T-cell (primary cell): ENCODE measurements at places on chromosomes 11 and 22. TPM values are rescaled to one million over a fixed set of nuclear protein-coding genes. Genes with fewer than 3 reads are reported as not detected.

SOX6 gene
- not detected for total RNA-seq

DNA sequence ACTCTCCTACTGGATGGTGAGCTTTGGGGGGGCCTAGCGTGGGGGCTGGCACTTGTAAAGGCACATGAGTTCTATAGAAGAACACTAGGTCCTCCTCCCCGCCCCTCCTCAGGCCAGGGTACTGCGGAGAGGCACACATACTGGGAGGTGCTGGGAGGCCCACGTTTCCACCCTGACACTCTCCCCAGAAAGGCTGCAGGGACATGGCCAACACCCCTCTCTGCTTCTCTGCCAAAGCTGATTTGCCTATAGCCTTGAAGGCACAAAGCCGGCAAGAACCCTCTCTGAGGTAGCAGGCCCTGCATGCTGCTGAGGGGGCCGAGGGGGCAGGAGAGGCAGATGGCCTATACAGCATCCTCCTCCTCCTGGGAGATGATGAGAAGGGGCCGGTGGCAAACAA lies 112.8 kb downstream of the BUD13 start:
- H3K4me3 ChIP-seq: no peak overlapping the region
- no peak for DNase-seq
- H3K36me3 ChIP-seq: no peaks in the 10 kb centered on the region
- no peaks in the 10 kb centered on the region for H3K4me1 ChIP-seq
- peaks cover 43% of the 10 kb centered on the region for H3K27me3 ChIP-seq
- no peak overlapping the region for H3K27ac ChIP-seq

DNA sequence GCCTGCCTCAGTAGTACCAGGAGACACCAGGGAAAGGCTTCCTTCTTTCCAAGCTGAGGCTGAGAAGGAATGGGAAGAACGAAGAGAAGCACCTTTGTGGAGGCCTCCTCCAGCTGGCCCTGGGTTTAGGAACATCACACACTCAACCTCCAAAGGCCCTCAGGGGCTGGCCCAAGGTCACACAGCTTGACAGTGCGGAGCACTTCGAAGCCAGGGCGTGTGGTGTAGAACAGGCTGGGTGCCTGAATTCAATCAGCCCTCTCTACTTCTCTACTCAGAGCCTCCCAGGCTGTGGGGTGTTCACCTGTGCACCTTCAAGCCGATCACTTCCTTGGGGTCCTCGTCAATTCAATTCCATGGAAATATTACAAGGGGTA lies 727 bp upstream of the CSDC2 start:
- H3K4me1 ChIP-seq: peaks cover 3% of the 10 kb centered on the region
- no peaks in the 10 kb centered on the region for H3K36me3 ChIP-seq
- H3K4me3 ChIP-seq: no peak overlapping the region
- H3K27me3 ChIP-seq: peaks cover 71% of the 10 kb centered on the region
- no peak overlapping the region for H3K27ac ChIP-seq

YAP1 gene
- total RNA-seq: 0.63 TPM

NTM gene
- not detected for total RNA-seq

DNA sequence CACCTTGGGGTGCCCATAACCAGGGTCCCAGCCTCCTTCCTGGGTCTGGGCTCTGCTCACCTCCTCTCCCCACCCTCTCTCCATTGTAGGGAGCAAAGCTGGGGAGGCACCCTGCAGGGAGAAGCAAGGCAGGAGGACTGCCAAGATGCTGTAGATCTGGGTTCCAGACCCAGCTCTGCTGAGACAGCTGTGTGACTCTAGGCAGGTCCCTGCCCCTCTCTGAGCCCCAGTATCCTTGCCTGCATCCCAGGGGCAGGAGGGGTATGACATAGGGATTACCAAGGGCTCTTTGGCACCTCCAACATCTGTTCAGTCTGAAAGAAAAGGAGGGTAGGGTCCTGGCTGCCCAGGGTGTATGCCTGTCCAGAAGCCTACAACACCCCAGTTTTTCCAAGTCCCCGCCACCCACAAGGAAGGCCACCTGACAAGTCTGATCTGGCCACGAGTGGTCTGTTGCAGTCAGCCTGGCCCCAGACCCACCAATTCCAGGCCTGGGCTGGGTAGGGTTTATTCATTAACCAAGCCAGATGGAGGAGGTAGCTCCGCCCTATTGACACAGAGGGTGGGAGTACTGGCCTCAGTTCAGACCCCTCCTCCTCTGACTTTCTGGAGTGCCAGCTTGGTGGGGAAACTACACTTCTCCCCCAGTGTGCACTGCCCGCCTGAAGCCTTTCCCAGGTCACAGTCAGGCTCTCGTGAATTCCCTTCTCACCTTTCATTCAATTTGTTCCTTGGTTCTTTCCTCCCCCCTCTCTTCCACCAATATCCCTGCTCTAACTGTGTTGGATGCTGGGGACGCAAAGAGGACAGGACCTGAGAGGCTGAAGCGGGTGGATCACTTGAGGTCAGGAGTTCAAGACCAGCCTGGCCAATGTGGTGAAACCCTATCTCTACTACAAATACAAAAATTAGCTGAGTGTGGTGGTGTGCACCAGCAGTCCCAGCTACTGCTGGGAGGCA lies 15.0 kb downstream of the STARD10 start:
- DNase-seq: no peak
- peaks cover 35% of the 10 kb centered on the region for H3K4me1 ChIP-seq

DNA sequence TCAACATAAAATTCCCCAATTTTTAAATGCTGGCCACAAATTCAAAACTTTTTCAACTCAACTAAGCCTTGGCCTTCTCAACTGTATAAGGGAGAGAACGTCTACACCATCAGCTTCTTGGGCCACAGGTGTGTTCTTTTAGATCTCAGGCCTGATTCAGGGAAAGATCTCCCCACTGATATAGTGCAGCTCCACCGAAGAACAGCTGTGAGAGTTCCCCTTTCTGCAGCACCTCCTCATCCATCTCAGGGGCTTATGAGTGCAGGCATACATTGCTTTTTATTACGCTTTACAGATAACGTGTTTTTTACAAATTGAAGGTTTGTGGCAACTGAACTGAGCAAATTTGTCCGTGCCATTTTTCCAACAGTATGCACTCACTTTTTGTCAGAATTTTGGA lies 8.0 kb upstream of the CD82 start:
- H3K4me3 ChIP-seq: no peak overlapping the region
- H3K36me3 ChIP-seq: no peaks in the 10 kb centered on the region
- DNase-seq: no peak
- H3K27me3 ChIP-seq: no peaks in the 10 kb centered on the region
- peaks cover 8% of the 10 kb centered on the region for H3K4me1 ChIP-seq
- H3K27ac ChIP-seq: no peak overlapping the region

- no peak for DNase-seq
- no peak overlapping the region for H3K27ac ChIP-seq
- H3K4me3 ChIP-seq: no peak overlapping the region
Measured at GRCh38 chr11:105799728-105800462, 190.0 kb downstream of the GRIA4 start.

LAYN gene
- total RNA-seq: 1.1 TPM

- no peak overlapping the region for H3K4me3 ChIP-seq
- H3K4me1 ChIP-seq: peaks cover 25% of the 10 kb centered on the region
- DNase-seq: no peak
- H3K36me3 ChIP-seq: no peaks in the 10 kb centered on the region
Measured at GRCh38 chr11:14554959-14555358, 34.8 kb upstream of the PSMA1 start.

CREB3L1 gene
- 0.72 TPM for total RNA-seq

DNA sequence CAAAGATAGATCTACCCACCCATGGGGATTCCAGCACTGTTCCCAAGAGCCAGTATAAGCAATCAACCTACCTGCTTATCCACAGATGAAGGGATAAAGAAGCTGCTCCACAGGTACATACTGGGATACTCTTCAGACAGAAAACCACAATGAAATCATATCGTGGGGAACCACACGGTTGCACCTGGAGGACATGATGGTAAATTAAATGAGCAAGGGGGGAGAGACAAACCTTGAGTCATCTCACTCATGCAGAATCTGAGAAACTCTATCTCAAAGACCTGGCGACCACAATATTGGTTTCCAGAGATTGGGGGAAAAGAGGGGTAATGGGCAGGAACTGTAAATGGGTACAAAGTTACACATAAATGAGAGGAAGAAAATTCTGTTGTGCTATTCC lies 14.5 kb downstream of the RGL4 start:
- DNase-seq: no peak
- peaks cover 85% of the 10 kb centered on the region for H3K36me3 ChIP-seq
- H3K4me3 ChIP-seq: no peak overlapping the region
- H3K4me1 ChIP-seq: peaks cover 4% of the 10 kb centered on the region
- H3K27ac ChIP-seq: peak overlapping the region; percentile 12

LBHD1 gene
- total RNA-seq: 20.7 TPM

GTSE1 gene
- 0.44 TPM for total RNA-seq

POU2AF3 gene
- total RNA-seq: not detected

DNA sequence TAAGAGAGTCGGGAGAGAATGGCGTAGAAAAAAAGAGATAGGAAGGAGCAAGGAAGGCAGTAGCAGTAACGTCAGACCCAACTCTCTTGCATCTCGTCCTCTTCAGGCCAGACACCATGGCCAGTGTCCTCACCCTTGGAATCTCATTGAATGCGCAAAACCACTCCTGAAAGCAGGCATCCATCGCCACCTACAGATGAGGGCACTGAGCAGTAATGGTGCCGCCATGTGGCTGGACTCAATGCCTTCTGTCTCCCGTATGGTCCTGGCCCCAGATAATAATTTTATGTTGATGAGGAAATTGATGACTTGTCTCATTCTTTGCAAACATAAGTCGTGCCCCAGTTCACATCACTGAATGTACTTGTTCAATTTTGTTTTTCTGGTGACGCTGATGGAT lies 17.8 kb upstream of the ALX4 start:
- H3K4me1 ChIP-seq: no peaks in the 10 kb centered on the region
- no peaks in the 10 kb centered on the region for H3K36me3 ChIP-seq
- H3K27ac ChIP-seq: no peak overlapping the region

APOC3 gene
- 4.1 TPM for total RNA-seq

DNA sequence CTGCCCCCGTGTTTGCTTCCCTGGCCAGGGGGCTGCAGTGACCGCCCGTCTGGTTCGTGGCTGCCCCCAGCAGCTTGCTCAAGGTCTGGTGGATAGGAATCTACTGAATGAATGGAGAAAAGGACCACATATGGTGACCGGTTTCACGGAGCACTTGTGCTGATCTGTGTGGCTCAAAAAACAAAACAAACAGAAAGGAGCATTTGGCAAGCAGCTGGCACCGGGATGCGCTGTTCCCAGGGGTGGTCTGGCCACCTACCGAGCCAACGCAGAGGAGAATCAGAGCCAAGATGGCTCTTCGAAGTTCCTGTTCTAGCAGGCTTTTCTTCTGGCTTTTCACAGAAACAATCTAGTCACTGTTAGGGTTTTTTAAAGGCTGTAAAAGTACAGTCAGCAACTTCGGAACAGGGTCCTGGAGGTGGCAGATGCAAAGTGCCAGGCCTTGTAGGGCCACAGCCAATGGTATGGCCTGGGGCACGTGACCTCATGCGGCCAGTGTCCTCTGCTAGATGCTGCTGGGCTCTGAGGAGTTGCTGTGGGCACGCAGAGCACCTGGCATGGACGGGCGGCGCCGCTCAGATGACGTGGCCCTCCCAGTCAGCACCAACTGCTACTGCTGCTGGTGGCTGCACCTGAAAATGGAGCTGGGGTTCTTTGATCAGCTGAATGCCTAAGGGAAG lies 27.3 kb upstream of the PACSIN2 start:
- no peak overlapping the region for H3K4me3 ChIP-seq
- no peak overlapping the region for H3K27ac ChIP-seq
- H3K4me1 ChIP-seq: no peaks in the 10 kb centered on the region
